ENCODE measurements at places on chromosomes 11 and 22.

DNA sequence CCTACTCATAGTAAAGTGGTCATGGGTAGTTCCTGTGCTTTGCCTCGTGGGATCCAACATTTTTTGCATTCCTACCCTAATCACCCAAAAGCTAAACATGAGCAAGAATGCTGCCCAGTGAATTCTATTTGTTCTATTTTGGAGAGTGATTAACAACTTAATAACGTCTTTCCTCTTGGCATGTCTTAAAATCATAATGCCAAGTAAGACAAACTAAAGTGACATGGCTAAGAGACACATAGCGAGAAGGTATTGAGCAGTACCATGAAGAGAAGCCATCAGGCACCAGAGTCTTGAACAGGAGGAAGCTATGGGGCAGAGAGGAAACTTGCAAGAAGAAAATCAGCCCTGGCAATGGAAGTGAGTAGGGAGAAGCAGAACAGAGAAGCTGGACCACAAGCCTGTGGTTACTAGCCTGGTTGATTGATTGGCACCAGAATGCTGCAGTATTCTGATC is 32.0 kb downstream of the EXPH5 start:
- no peak for DNase-seq

DNA sequence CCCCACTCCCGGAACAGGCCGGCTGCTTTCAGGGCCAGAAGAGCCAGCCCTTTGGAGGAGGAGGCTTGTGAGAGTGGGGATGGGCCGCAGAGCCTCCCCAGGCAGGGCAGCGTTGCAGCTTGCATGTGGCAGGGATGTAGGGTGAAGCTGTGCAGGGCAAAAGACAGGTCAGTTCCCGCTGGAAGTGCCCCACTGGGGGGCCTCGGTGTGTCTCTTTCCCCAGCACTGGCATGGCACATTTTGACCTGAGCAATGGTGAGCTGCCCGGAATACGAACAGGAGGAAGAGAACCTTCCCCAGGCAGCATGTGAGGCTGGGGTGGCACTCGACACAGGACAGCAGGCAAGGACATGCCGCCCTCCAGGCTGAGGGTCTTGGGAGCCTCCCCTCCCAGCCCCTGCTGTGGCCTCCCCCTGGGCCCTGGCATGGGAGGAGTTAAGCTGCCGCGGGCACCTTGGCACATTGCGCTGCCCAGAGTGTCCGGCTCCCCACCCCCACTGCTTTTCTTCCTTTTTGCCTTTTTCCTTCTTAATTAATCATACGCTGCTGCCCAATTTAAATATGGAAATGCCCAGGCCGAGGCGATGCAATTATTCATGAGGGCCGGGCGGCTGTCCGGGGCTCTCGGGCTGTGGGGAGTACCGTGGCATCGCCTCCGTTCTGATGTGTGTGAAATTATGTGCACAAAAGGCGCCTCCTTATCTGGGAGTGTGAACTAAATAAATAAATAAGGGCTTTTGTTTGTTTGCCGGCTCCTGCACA is 76.0 kb upstream of the WNT7B start:
- DNase-seq, result no peak

- DNase-seq, result no peak
Observed at GRCh38 chr11:76939219-76939631, 78.5 kb downstream of the ACER3 start.

- DNase-seq, result no peak
Observed at GRCh38 chr11:133905677-133906156, 51.1 kb downstream of the IGSF9B start.

DNA sequence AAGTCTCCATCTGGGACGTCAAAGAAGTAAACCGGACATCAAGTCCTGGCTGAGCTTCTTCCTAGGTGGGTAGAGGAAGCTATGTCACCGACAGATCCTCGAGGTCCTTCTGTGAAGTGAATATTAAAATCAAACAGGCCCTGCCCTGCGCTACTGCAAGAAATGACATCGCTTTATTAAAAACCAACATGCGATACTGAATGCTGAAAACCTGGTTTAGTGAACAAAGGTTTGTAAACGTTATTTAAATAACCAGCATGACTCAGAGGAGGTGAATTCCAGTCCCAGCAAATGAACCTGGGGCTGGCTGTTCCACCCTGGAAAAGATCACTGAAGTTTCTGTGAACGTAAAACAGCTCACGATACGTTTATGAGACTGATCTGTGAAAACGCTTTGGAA is 645 bp downstream of the RTCB start:
- no peak for DNase-seq

DNA sequence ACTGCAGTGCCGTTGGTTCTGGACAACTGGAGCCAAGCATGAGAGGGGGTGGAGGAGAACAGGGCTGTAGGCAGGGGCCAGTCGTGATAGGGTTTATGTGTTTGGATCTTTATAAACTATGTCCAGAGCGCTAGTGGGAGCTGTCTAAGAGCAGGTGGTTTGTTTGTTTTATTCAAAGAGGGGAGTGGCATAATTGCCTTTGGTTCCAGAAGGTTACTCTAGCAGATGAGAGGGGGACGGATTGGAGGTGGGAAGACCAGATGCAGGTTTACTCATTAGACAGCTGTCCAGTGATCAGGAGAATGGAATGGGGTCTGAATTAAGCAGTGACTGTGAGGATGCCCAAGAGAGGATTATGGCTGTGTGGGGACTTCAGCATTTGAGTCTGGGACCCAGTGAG is 109.3 kb upstream of the TBCEL start:
- no peak for DNase-seq

GRCh38 chr11:75148436-75148983 is 2.4 kb upstream of the SLCO2B1 start:
- no peak for DNase-seq

DNA sequence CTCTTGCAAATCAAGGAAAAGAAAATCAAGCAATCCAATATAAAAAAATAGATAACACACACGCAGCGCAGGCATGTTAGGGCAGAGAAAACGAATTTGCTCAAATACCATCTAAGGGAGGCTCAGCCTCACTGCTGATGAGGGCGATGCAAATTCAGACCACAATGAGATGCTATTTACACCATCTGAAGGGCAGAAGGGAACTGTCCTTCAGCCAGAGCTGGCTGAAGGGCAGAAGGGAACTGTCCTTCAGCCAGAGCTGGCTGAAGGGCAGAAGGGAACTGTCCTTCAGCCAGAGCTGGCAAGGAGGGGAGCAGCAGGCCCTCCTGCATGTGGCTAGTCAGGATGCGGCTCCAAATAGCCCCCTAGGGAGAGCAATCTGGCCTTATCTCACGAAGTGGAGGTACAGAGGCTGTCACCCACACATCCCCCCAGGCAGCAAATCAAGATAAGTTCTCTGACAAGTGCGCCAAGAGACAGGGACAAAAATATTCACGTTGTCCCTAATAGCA is 7.6 kb upstream of the SLC39A13 start:
- DNase-seq, result no peak

DNA sequence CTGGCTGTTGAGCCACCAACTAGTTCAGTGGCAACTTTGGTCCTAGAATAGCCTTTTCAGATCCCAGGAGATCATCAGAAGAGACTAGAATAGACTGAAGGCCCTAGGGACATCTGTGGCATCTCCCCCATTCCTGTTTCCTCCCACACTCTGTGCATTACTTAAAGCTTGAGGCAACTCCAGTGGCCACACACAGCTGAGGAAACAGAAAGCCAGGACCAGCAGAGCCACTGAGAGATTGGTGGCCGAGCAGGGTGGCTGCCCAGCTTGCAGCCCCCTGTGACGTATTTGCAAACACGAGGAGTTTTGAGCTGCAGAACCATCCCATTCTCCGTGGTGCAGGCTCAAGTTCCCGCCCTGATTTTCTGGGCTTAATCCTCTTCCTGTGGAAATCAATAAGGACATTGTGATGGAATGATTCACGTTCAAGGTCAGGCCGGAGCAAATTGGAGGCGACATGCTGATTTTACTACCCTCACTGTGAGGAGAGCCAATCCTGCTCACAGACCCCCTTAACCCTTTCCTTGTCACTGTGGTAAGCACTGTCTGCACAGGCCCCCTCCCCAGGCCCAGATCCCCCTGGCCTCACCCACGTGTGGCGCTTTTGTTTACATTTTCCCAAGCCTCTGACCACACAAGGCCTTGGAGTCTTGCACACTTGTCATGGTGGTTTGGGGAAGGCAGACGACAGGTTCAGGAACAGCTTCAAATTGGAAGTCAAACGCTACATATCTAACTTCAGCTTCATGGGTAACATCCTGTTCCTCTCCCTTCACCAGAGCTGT is 69.1 kb upstream of the MYOD1 start:
- DNase-seq, result peak; percentile 60

GRCh38 chr11:67438158-67438902 is 848 bp upstream of the PTPRCAP start:
- no peak for DNase-seq

GRCh38 chr11:45745065-45745811 is 59.7 kb upstream of the SLC35C1 start:
- no peak for DNase-seq

DNA sequence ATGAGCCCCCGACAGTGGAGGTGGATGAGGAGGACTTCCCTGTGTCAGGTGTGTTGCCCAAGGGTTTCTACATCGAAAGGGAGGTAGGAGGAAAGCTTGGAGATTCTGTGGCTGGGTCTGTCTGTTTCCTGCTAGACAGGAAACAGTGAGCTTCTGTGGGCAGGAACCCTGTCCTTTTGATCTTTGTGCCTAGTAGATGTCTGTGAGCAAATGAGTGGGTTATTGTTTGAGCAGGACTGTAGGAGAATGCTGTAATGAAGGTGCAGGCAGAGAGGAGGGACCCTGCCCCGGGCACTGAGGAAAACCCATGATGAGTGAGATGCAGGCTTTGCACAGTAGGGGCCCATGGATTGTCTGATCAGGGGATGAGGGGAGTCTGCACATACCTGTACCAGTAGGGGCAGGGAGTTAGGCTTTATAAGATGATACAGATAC is 14.0 kb downstream of the USP35 start:
- DNase-seq, result no peak

DNA sequence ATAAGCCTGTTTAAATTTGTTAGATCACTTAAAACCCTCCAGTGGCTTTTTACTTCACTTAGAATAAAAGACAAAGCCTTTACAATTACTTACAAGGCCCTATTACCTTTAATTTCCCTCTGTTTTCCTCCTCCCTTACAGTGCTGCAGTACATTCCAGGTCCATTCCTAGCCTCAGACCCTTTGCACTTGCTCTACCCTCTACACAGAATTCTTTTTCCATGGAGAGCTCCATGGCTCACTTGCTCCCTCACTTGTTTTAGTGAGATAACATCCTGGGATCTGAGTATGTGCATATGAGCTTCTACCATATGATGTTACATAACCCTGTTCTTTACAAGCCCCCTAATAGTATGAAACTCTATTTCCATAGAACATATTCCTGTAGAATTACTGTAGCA is 24.4 kb downstream of the ZNF214 start:
- DNase-seq, result no peak

GRCh38 chr22:21650280-21650679 is 8.2 kb downstream of the SDF2L1 start:
- no peak for DNase-seq

GRCh38 chr22:28019360-28019759 is 100.3 kb upstream of the PITPNB start:
- DNase-seq, result no peak

DNA sequence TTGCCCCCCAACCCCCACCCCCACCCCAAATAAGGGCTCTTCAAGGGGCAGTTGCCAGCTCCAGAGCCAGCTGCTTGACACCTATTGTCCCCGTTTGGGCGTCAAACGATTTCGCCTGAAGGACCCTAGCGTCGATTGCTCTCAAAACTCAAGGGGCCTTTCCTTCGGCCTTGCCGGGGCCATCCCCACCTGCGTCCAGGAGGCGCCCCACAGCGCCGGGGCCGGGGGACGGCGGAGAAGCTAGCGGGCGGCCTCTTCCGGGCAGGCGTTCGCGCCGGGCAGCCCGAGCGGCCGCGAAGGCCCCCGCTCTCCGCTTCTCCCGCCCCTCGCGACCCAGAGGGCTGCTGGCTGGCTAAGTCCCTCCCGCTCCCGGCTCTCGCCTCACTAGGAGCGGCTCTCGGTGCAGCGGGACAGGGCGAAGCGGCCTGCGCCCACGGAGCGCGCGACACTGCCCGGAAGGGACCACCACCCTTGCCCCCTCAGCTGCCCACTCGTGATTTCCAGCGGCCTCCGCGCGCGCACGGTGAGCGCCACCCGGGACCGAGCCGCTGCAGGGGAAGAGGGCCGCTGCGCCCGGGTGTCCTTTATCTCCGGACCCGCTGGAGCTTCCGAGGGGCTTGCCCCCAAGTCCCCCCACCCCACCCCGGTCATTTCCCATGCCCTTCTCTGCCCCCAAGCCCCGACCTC is at the start of gene CAPRIN1:
Gene CAPRIN1, plus strand, starts transcription at position 383 of the 687 bp plus-strand sequence. CDS start 690 bp downstream, outside the sequence.
- DNase-seq, result peak; percentile 97

DNA sequence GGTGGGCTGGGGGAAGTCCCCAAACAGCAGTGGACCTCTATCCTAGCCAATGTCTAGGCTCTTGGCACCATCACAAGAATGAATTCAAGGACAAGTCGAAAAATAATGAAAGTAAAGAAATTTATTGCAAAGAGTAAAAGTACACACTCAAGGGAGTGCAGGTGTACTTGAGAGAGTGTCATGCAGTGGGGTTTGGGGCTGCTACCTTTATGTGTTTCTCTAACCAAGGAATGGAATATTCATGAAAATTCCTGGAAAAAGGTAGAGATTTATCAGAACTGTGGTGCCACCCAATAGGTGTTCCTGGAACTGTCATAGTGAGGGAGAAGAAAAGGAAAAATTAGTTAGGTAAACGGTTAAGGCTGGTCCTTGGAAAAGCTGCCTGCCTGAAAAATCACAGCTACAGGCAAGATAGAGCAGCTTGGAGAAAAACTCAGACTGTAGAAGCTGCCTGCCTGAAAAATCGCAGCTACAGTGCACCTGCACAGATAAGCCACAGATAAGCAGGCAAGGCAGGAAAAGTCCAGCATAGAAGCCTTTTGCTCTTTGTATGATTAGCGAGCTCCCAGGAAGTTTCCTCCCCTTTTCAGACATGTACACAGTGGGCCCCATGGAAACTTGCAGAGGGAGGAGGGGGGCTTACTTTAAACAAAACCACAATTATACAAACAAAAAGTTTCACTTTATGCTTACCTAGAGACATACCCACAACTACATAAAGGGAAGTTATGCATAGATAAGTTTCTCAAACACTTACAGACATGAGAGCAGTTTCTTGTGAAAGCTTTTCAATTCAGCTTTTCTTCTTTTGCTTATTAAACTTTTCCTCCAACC is 71.4 kb upstream of the B3GNT6 start:
- no peak for DNase-seq

DNA sequence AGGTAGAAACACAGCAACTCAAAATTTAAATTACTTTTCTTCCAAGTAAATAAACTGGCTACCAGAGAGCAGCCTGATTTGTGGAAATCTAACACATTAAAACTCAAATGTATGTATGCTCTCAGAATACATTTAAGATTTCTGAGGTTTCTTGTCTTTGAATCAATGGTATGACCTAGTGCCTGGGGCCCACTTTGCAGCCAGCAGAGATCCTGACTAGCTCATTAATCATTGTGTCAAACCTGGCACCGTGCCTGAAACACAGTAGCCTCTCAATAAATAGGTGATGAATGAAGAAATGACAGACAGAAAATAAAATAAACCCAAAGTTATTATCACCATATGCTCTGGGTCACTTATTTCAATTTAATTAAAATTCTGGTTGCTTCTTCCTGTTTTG is 176.2 kb upstream of the FAT3 start:
- DNase-seq, result no peak

All from WERI-Rb-1 (cell line).